ENCODE measurements at places on chromosomes 7 and 10. TPM values are rescaled to one million over a fixed set of nuclear protein-coding genes. Genes with fewer than 3 reads are reported as not detected.

The UPK3BL1 gene
- total RNA-seq = 30.6 TPM

The SPDYE8 gene
- total RNA-seq = not detected

The SEMA4G gene
- 4.0 TPM for total RNA-seq

The SPRN gene
- not detected for total RNA-seq

The C10orf105 gene
- 0.30 TPM for total RNA-seq

The CNTNAP2 gene
- total RNA-seq = 0.42 TPM

The ARHGAP22 gene
- total RNA-seq = 7.7 TPM

The C7orf33 gene
- not detected for total RNA-seq

The ODAD2 gene
- total RNA-seq = not detected

The CCDC146 gene
- total RNA-seq = 17.7 TPM

The MPP7 gene
- total RNA-seq = 4.6 TPM

The TBX20 gene
- total RNA-seq = not detected

The RBM28 gene
- total RNA-seq = 89.4 TPM

The KCP gene
- 0.21 TPM for total RNA-seq

The CUZD1 gene
- total RNA-seq = not detected

The SLC18A2 gene
- 0.20 TPM for total RNA-seq

The MEOX2 gene
- 95.9 TPM for total RNA-seq

The CROT gene
- 13.1 TPM for total RNA-seq

The GDF10 gene
- total RNA-seq = 20.1 TPM

The MNX1 gene
- total RNA-seq = not detected

The LEP gene
- total RNA-seq = 54.3 TPM

The NKX2-3 gene
- not detected for total RNA-seq

The GLI3 gene
- 8.6 TPM for total RNA-seq

The NEBL gene
- 34.5 TPM for total RNA-seq

The CHAT gene
- not detected for total RNA-seq

The GBF1 gene
- total RNA-seq = 31.0 TPM

The WNT8B gene
- not detected for total RNA-seq

The TMEM130 gene
- total RNA-seq = 5.7 TPM

The FAM25C gene
- total RNA-seq = not detected

The LIPF gene
- not detected for total RNA-seq

The FKBP9 gene
- total RNA-seq = 356 TPM

The OR6V1 gene
- not detected for total RNA-seq

All from tibial nerve (tissue), 4 donors.